ENCODE measurements at places on chromosomes 4 and X. TPM values are rescaled to one million over a fixed set of nuclear protein-coding genes. Genes with fewer than 3 reads are reported as not detected.

- no peak for DNase-seq
Measured at GRCh38 chrX:140672840-140673731, 36.5 kb upstream of the LINC00632 start.

DNA sequence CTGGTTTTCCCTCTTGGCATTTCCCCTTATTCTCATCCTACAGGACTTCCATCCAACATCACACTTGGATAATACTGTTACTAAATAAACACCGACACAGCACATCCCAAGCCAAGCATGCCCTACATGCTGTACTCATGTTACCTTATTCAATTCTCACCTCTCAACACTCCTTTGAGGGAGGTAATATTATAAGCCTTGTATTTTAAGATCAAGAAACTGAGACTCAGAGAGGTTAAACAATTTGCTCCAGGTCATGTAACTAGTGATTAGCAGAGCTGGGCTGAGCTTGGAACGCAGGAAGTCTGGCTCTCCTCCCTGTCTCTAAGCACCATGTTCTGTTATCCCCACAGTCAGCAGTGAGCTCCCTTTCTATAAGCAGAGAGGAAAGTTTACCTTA, 333.6 kb upstream of the IGFBP7 start:
- DNase-seq, result no peak

DNA sequence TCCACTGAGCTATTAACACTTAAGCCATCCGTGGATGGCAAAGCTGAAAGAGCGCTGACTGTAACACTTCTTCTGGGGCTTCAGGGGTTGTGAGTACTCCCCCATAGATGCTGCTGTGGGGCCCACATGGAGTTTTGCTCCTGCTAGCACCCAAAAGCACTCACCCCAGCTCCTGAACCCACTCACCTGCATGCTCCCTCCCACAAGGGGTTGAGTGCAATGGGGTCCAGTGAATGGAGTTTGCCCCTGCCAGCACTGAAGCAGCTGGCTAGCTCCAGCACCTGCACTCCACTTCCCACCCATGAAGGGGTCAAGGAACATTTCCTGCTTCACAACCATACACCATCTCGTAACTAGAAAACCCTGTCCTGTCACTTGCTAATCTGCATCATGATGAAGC, 78.9 kb downstream of the IL21 start:
- DNase-seq, result no peak

DNA sequence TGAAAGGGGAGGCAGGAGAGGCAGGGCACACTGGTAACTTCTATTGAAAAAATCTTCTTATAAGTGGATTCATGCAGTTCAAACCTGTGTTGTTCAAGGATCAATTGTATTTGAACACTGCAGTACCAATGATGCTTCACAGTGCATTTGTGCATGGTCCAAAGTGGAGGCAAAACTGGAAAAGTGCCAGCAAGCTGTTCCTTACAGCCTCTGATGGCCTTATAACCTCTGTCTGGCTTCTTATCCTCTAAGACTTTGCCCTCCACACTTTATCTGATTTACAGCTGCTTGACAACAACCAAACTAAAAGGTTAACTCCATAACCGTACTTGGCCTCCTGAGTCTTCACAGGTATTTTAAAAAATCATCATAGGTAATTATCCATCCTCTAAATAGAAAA, 40.4 kb downstream of the MAGEB17 start:
- no peak for DNase-seq

DNA sequence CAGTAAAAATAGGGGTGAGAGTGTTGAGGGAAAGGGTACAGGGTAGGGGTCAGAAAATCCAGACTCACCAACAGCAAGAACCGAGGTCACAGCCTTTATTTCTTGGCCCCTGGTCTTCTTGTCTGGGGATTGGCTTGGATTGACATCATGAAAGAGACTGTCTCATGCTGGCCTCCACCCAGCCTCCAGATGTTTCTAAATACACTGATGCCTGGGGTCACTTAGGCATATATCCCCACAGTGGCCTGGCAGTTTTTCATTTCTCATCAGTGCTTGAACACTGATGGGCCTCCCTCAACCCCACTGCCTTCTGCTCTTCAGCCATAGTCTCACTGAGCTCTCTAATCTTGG, 173.9 kb downstream of the RTL9 start:
- peak; percentile 27 for DNase-seq

DNA sequence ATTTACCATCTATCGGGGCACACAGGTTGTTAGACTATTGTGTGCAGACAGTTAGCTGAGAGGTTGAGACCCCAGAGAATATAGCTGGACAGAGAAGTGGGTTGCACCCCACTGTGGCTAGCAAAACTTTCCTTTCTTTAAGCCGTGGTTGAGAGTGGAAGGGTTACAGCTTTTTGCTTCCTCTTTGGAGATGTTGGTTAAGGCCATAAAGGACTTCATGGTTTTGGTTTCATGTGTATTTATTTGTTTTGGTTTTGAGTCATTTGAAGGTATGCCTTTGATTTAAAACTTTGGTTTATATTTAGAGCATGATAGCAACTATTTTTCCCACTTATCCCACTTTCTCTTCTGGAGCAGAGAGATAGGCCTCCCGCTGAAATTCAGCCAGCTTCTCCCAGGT, 274.3 kb upstream of the IL1RAPL1 start:
- DNase-seq, result no peak

DNA sequence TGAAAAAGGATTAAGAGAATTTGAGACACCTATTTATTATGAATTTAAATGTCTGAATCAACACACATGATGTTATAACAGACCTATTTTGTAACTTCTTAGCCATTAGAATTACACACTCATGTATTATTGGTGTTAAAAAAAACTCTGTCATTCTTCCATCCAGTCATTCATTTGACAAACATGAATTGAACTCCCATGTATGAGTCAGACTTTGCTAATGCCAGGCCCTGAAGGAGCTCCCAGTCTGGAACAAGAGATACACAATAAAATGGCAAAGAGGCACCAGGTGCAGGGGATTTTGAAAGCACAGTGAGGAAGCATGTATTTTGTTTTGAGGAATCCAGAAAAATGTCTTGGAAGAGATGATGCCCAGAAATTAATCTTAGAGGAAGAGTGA, 87.7 kb upstream of the EFHC2 start:
- DNase-seq, result no peak

- no peak for DNase-seq
Measured at GRCh38 chr4:31844350-31844749, 1124.2 kb downstream of the PCDH7 start.

CT55 gene
- not detected for polyA plus RNA-seq

FDCSP gene
- polyA plus RNA-seq, result not detected

MTNR1A gene
- polyA plus RNA-seq, result not detected

MBNL3 gene
- 2.0 TPM for polyA plus RNA-seq

GSX2 gene
- not detected for polyA plus RNA-seq

TRIM60 gene
- polyA plus RNA-seq, result not detected
